CMK (cell line): ENCODE measurements at places on chromosomes 6 and 20.

DNA sequence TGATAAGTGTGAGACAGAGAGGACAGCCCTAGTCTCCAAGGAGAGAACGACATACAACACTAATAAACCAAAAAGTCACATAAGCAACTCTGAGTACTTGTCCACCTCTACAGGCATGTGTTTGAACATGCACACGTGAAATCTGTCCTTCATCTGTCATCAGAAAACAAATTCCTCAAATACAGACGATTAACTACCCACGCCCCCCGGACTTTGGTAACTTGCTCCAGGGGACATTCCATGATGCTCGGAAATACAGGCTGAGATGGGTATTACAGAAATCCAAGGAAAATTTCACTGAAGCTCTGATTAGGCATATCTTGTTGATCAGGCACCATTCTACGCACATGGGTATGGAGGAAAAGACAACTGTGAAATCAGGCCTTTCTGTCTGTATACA lies 57.8 kb downstream of the LYRM4 start:
- DNase-seq = no peak

GRCh38 chr20:57785061-57785460 lies 75.2 kb upstream of the PMEPA1 start:
- DNase-seq = no peak

DNA sequence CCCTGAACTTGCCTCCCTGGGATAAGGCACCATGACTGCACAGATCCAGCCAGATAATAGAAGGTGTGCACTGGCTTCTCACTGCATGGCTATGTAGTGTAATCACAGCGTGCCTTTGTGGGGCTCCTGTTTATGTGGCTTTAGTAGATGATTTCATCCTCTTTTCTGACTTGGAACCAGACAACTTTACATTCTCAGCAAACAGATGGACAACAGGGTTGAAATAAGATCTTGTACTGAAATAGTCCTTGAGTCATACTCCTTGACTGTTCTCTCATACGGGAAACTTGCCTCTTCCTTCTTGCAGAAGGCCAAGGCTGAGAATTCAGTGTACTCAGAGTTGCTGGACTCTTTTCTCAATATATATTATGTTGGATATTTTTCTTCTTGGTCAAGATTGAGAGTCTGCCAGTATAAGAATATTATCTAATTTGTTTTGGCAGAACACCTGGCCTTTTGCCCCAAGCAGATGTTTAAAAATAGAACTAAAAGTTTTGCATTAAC lies 25.0 kb upstream of the RNF144B start:
- no peak for DNase-seq

- DNase-seq = no peak
Measured at GRCh38 chr20:25310921-25311728, 63.2 kb downstream of the PYGB start.
